ENCODE measurements at places on chromosomes 7 and 10.

- DNase-seq = no peak
Observed at GRCh38 chr7:151306374-151306773, 35.2 kb upstream of the NUB1 start.

- no peak for DNase-seq
Observed at GRCh38 chr7:44945479-44945878, 33.3 kb downstream of the MYO1G start.

- no peak for DNase-seq
Observed at GRCh38 chr7:34131371-34131770, 226.0 kb downstream of the BMPER start.

- DNase-seq = no peak
Observed at GRCh38 chr10:19659920-19660655, 156.1 kb upstream of the PLXDC2 start.

- no peak for DNase-seq
Observed at GRCh38 chr7:22894546-22894945, 71.9 kb upstream of the TOMM7 start.

DNA sequence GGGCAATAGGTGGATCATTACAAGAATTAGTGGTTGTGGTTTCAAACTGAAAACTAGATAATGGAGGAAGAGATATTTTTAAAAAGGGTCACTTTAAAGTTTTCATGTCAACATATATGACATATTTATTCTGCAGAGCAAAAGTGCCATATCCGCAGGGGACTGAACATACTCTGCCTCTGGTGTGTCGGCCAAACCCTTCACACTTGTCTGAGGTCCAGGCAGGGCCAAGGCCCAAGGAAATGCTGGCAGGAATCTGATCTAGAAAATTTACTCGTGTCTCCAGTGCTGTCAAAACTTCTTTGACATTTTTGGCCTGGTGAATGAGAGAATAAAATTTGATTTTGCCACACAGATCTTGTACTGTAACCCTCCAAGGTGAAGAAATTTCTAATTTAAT is 562.3 kb downstream of the CCSER2 start:
- DNase-seq = no peak

- no peak for DNase-seq
Observed at GRCh38 chr10:123359539-123359938, 205.3 kb downstream of the BUB3 start.

DNA sequence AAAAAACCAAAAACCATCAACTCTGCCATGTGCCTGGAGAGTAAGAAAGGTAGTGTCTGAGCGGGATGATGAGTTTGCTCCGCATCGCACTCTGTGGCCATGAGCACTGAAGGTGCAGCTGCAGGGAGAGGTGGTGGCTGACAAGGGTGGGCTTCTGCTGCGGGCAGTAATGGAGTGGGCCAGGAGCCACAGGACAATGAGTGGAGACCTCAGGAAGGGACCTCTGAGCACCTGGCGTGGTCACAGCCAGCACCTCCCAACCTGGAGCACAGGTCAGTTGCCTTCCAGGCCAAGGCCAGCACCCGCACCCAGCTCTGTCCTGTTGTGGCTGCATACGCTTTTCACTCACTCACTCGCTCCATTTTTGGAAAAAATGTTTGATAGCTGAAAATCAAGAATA is 115.5 kb downstream of the ANKRD61 start:
- no peak for DNase-seq

DNA sequence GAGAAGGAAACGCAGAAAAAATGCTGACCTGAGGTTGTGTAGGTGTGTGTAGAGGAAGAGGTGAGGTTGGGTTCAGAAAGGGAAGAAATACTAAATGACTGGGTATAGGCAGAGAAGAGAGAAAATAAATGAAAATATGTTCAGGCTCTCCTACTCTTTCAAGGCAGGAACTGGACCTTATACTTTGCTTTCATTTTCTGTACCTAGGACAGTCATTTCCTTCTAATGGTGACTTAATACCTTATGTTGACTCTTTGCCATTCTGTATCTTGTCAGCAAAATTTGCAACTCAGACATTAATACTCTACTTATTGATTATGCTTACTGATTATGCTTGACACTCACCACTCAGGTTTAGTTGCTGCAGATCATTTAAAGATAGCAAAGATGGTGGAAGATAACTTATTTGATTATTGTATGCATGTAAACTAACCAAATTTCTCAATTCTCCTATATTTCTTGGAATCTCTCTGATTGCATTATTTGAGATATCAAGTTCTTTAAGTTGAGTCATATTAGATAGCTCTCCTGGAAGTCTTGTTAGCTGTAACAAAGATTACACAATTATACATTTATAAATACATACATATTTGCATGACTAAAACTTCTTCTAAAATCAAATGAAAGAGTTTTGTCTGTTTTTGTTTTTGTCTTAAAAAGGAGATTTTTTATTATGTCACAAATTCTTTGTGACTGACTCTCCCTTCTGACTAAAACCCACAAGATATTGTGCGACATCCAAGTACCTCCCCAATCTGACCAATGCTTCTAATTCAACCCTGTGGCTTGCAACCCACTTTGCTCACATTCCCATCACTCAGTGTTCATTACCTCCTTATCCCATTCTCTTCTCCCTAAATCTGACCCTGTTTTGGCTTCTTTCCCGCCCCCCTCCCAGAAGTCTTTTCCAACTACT is 20.0 kb downstream of the LRRD1 start:
- no peak for DNase-seq

DNA sequence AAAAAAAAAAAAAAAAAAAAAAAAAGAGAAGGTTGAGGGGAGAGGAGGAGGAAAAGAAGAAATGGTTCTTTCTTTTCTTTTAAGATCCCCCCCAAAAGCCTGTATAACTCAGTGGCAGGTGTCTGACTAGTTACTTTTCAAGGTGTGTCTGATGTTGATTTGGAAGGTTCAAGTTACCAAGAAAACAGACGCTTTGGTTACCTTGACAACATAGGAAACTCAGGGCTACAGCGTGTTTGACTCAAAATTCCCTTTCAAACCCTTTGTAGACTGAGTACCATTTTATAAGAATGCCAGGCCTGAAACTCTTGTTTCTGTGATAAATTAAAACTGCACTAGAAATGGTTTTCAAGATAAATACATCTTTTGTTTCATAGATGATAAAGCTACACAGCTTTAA is 286.8 kb downstream of the SKIDA1 start:
- no peak for DNase-seq

- DNase-seq = no peak
Observed at GRCh38 chr7:140403878-140404564, at the start of gene RAB19. TSS of gene RAB19 (plus strand) at chr7:140404058. CDS start at chr7:140407647, 3,589 bp downstream.

GRCh38 chr10:101257084-101257483 is 27.8 kb upstream of the LBX1 start:
- DNase-seq = no peak

DNA sequence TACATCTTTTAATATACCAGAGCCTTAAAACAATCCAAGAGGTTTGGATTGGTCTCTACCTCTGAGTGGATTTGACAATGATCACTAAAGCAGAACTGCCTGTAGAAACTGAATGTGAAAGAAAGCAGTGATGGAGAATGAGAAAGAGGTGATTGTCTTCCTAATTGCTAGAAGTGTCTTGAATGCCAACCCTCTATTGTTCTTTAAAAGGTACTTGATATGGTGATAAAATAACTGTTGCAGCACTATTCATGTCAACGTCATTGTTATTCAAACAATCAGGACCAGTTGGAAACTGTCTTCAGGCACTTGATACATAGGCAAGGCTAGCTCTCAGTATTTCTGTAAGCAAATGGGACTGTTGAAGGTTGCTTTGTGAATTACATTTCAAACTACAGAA is 47.9 kb upstream of the ITPRID1 start:
- DNase-seq = no peak

- DNase-seq = no peak
Observed at GRCh38 chr10:76432016-76433012, 1000.9 kb downstream of the LRMDA start.

GRCh38 chr10:111482621-111483216 is 405.9 kb downstream of the ADRA2A start:
- no peak for DNase-seq

DNA sequence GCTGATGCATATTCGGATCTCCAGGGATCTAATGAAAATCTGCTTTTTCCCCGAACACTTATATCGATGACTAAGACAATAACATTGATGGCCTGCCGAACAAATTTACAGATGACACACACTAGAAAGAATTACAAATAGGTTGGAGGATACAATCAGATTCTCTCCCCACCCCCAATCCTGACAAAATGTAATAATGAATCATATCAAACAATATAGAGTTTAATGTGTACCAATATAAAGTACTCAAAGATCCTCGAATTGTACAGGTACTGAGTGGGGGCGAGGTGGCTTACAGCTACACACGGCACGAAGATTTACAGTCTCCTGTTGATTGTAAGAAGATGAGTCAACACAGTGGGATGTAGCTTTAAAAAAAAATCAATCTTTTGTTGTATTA is 182.7 kb upstream of the MKLN1 start:
- no peak for DNase-seq
